ENCODE measurements at places on chromosomes 7 and 10.

- no peak for DNase-seq
These were observed 24.5 kb downstream of the SPOCK2 start for GRCh38 chr10:72063703-72064391.

DNA sequence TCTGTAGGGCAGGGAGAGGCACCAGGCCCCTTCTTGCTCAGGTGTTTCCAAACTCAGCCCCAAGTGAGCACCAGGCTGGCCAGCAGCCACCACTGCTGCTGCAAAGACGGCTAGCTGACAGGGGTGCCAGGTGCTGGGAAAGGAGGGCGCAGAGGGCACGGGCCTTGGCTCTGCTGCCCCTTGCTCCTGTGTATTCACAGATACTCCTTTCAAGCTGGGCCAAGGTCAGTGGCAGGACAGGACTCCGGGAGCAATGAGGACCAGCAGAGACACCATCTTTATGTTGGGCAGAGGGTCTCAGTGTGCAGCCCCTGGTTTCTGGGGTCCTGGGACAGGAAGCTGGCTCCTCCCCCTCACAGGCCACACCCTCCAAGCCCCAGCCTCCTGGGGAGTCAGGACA, 110.1 kb downstream of the SMURF1 start:
- no peak for DNase-seq

DNA sequence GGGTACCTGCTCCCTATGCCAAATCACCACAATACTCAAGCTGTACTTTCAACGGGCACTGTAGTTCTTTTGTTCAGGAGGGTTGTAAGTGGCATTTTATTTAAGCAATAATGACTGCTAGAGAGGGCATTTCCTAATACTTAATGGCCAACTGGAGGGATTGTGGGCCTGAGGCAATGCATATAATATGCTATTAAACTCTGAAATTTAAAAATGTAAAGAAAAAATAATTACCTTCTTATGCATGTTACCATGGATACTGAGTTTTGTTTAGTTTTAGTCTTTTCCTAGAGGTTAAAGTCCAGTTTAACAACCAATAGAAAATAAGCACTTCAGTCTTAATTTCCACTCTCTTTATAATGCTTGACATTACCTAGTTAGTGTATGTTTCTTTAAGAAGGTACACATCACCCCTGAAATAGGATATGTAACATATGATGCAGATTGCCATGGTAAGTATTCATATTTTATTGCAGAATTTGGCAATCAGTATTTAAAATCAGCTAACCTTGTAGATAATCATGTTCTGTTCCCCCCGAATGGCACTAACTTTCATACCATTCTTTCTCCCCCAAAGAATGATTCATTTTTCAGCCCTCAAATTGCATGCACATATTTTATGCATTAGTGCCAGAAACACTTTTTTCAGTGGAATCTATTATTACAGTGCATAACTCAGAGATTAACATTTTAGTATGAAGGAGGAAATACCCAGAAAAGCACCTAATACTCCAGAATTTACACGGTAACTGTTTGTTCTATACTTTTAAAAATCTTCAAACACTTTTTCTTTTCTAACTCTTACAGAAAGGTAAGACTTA, 90.3 kb upstream of the ZNF438 start:
- DNase-seq = no peak

DNA sequence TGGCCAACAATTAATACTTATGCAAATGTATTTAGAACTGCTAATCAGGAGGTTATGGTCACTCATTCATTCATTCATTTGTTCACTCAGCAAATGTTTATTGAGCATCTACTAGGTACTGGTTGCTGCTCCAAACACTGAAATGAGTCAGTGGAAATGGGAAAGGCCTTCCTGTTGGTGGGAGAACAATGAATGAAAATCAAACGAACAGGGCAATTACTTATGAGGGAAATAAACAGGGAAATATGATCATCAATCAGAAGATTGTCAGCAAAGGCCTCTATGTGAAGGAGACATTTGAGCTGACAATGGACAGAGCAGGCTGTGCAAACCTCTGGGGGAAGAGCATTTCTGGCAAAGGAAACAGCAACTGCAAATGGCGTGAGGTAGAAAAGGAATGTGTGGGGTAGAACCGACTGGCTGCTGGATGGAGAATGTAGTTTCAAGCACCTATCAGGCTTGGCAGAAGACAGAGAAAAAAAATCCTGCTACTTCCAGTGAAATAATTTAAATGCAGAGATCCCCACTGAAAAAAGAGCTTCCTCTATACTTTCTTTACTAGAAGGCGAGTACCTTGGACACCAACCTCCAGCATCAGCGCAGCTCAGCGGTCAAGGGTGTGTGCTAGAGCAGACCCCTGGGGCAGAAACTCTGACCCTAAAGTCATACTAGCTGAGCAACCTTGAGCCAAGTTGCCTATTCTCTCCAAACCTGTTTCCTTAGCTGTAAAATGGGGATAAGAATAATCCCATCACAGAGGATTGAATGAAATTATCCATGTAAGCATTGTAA, 108.8 kb upstream of the EEPD1 start:
- DNase-seq = no peak

DNA sequence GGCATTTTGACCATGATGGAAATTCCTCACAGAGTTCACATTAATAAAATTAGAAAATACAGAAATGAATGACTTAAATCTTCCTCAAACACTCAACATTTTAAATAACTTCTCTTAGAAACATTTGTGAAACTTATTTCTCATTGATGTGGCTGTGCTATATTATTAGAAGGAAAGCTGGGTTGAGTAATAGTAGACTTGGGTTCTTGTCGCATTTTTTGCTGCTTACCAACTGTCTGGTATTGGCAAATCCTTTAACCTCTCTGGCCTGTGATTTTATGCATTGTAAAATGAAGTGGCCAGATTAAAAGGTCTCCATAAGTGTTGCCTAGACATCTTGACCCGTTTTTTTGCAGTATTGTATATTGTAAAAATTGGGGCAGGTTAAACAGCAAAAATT, 66.5 kb downstream of the VPS50 start:
- no peak for DNase-seq

DNA sequence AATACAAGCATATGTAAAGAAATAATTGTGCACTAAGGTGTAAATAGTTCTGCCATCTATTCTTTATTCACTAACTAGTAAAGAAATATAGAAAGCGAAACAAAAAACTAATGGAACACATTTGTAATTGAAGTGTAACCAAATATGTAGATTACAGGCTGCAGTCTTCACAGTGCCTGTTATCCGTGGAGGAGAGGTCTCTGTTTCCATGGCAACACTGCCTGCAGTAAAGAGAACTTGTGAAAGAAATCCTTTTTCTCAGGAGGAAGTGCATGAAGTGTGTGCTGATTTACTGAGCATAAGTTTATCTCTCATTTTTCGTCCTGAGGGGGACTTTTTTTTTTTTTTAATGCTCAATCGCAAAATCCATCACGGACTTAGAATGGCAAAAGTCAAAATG, 102.5 kb downstream of the APBB1IP start:
- DNase-seq = no peak

- no peak for DNase-seq
These were observed 193.7 kb downstream of the PTPN20 start for GRCh38 chr10:47104786-47105385.

DNA sequence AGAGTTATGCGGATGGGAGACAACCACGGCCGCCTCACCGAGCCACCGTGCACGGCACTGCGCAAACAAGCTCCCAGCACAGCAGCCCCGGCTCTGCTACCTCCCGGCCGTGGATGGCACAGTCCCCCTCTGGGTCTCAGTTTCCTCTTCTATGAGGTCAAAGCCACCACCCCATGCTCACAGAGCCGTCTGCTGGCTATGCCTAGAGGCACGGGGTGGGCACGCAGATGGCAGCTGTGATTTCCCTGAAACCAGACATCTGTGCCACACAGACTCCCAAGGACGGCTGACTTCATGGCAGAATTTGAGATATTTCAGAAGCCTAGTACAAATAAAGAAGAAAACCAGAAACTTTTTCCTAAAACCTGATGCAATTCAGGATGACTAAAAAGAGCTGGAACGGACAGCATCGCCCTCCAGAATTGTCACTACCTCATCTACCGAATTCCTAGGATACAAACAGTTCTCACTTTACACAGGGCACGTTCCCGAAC, 73.2 kb downstream of the AMZ1 start:
- DNase-seq = no peak

DNA sequence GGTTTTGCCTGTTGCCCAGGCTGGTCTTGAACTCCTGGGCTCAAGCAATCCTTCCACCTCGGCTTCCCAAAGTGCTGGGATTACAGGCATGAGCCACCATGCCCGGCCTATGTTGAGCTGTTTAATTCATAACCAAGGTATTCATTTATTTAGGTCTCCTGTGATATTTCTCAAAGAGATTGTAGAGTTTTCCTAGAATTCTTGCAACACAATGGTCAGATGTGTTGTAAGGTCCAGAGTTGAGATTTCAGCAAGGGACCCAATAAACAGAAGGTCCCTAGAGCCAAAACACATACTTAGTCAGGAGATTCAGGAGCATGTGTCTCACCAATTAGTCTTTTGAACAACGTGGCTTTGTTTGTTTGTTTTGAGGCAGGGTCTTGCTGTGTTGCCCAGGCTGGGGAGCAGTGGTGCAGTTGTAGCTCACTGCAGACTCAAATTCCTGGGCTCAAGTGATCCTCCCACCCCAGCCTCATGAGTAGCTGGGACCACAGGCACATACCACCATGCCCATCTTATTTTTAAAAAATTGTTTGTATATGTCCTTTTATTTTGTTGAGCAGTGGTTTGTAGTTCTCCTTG, 321.3 kb upstream of the GALNT17 start:
- no peak for DNase-seq

DNA sequence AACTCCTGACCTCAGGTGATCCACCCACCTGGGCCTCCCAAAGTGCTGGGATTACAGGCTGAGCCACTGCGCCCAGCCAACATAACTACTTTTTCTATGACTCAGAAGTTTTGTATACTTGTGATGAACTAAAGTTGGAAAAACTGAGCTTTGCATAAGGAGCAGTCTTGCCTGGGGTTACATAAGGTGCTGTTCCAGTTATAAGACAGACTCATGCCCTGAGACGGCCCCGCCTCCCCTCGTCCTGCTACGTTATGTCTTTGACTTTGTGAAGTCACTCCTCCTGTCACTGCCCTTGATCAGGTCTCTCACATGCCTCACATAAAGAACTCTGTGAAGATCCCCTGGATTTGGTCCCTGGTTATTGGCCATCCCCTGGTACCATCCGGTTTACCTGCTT, 40.4 kb upstream of the OPN4 start:
- DNase-seq = no peak

DNA sequence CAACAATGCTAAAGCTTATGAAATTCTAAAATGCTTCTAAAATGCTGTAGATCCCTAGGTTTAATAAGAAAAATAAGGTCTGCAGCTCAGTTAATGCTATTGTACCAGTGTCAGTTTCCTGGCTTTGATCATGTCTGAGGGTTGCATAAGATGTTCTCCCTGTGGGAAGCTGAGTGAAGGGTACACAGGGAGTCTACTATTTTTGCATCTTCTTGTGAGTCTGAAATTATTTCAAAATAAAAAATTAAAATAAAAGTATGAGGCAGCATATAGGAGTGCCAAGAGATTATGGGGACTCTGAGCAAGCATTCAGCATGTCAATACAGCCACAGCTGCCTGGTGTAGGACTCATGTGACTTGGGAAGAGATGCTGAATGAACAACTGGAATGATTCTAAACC, 14.7 kb downstream of the CHST15 start:
- DNase-seq = no peak

- no peak for DNase-seq
These were observed 218.0 kb downstream of the FGFR2 start for GRCh38 chr10:121380211-121380610.

GRCh38 chr10:28343252-28343651, 40.4 kb upstream of the MPP7 start:
- no peak for DNase-seq

GRCh38 chr7:87312215-87312865, 33.1 kb upstream of the CROT start:
- DNase-seq = peak; percentile 62

GRCh38 chr7:5195157-5195556, 5.1 kb downstream of the WIPI2 start:
- no peak for DNase-seq

- DNase-seq = no peak
These were observed 598.1 kb downstream of the SH2D4B start for GRCh38 chr10:81135851-81136250.

DNA sequence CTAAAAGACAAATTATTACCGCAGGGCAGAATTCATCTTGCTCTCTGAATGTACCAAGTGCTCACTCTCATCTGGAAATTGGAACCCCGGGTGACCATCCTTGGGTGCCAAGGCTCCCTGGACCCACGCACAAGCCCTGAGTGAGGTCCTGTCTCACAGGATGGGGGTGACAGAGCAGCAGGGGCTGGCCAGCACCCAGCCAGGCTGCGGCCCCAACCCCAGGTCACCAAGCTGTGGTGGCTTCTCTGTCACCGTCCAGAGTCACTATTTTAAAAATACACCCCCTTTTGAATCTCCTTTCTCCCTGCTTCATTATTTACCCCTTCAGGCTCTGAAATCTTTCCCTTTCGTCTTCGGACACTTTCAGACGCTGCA, 148.6 kb downstream of the PRKAG2 start:
- no peak for DNase-seq

GRCh38 chr7:85286446-85286845, 99.6 kb upstream of the SEMA3D start:
- DNase-seq = no peak

DNA sequence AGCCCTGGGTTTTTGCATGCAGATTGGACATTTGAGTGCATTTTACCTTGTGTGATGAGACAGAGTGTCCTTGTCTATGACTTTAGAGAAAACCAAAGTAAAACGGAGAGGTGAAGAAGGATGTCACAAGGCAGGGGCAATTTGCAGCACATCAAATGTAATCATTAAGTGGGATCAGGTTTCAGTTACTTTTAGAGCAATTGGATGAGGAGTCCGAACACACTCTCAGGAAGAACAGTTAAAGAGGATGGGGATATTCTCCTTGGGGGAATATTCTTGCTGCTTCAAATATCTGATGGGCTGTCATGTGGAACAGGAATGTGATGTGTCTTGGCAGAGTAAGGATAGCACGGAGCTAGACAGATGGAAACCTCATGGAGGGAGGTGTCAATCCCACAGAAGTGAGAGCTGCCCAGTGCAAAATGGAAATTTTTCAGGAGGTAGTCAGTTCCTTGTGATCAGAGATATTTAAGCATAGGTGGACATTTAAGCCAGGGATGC, 757 bp downstream of the RAB19 start:
- DNase-seq = no peak

DNA sequence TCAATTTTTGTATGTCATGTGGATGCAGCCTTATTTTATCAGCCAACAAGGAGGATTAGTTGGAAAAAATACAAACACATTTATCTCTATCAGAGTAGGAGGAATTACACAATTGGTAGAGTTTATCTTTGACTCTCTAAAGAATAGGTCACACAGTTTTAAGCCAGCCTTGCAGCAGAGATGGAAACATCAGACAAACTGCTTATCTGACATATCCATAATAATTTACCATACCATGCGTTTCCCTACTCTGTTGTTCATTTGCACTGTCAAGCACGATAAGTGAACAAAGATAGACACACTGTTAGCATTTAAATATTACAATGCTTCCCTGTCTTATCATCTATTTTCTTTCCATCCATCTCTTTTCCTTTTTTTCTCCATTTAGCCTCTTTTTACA, 283.7 kb upstream of the SMIM30 start:
- DNase-seq = no peak

All from NCI-H1930 (cell line).